ENCODE measurements at places on chromosomes 12 and 14.

- no peak for DNase-seq
Measured at GRCh38 chr12:27766587-27766986, 13.4 kb upstream of the KLHL42 start.

DNA sequence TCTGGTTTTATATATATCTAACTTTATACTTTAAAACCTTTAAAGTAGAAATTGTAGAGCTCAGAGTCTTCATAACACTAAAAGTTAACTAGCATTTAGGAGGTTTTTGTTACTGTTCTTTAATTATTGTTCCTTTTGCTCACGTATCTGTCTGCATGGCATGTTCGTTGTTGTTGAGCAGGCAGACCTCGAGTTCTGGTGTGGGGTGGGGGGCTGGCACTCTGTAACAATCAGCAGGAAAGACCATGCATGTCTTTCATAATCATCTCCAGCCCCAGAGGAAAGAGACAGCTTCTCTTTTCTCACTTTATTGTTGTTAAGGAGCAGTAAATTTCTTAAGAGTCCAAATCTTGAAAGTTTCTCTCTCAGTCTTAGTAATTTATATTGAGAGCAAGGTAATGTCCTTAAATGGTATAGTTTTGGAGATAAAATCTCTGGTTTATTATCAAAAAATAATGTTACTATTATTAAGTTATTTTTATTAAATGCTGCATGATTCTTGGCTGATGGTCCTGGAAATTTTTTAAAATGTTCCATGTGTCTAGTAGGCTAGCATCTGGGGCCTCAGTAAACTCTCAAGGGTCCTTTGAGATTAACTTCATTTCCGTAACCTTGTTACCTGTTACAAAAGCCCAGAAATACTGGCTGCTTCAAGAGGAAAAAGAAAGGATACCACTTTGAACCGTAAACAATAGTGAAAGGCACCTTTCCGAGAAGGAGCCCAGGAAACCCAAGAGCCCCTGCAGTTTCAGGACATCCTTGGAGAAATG is 30.3 kb downstream of the CKB start:
- DNase-seq = no peak

DNA sequence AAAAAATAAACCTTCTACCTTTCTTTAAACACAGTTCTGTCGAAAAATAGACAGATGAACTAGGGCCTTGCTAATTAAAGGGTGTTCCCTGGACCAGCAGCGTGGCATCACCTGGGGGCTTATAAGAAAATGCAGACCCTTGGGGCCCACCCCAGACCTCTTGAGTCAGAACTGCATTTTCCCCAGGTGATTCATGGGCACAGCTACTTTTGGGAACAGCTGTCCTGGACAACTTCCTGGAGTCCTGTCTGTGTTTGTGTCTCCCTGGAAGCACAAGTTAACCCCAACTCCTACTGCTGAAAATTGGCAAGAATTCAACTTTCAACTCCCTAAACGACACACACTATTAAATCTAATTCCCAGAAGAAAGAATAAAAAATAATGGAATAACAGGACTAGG is 17.8 kb downstream of the FBLN5 start:
- DNase-seq = no peak

DNA sequence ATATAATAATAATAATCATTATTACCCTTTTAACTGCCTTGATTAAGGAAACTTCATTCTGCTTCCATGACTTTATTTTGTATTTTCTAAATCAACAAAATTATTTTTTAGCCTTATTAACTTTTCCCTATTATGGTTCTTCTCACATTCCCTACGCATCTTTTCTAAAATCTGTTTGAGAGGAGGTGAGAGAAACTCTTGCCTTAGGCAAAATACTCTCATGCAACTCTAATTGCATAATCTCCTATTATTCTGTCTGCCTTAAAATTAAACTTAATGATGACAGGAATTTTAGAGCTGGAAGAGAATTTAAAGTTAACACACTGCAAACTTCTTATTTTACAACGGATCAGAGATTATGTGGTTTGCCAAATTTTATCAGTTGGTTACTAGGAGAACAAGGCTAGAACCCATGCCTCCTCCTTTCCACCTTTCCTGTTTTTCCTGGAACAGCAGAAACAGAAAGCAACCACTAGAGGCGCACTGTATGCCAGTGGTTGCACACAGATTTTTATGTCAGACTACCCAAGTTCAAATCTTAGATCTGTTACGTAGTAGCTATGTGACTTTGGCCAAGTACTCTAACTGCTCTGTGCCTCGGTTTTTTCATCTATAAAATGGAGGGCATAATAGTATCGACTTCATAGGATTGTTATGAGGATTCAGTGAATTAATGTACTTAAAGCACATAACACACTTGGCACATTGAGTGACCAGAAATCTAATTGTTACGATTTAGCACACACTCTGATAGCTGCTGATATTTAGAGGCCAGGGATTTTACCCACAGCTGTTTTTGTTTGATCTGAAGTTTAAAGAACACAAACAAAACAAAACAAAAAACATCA is 4.3 kb upstream of the BRMS1L start:
- peak; percentile 48 for DNase-seq

DNA sequence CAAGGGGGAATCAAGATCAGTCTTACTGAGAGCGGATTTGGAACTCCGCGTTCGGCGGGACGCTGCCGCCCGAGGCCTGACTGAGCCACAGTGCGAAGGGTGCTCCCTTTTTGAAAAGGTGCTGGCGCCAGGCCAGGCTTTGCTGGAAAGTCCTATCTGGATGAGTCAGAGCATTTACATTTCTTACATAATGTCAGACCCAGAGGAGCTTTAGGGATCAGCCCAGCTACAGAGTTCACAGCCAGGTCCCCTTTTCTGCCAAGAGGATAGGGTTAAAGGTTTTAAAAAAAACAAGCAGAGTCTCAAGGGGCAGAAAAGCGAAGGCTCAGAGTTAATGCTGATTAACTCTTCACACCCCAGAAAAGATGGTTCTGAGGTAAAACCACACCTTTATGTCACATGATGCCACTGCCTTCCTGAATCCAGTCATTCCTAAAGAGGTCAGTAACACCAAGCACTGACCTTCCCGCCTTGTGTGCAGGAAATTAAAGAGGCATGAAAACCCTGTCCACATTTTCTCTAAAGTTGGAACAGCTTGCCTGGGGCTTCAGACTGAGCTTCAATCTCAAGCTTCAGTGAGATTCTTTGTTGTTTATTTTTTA is 11.7 kb upstream of the FBXL14 start:
- DNase-seq = peak; percentile 70

DNA sequence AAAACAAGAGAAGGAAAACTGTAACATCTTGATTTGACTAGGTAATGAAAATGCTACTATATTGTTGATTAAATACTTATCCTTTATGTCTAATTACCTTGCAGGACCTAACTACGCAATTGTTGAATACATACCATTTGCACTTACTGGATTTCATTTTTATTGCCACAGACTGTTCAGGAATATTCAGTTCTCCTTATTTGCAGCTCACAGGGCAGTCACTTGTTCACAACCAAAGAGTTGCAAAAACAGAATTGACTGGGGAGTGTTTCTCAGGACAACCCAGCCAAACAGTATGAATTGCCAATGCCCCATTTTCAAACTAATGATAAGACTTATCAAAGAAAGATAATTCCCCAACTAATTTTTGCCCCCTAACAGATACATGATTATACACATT is 49.4 kb downstream of the CIT start:
- DNase-seq = no peak
